ENCODE measurements at places on chromosomes 12 and 14. TPM values are rescaled to one million over a fixed set of nuclear protein-coding genes. Genes with fewer than 3 reads are reported as not detected.

- H3K4me3 ChIP-seq: no peak overlapping the region
- H3K27me3 ChIP-seq: no peaks in the 10 kb centered on the region
- H3K36me3 ChIP-seq: no peaks in the 10 kb centered on the region
These were observed 86.2 kb downstream of the IGF1 start for GRCh38 chr12:102394200-102394599.

Gene POLE2
- total RNA-seq: not detected

DNA sequence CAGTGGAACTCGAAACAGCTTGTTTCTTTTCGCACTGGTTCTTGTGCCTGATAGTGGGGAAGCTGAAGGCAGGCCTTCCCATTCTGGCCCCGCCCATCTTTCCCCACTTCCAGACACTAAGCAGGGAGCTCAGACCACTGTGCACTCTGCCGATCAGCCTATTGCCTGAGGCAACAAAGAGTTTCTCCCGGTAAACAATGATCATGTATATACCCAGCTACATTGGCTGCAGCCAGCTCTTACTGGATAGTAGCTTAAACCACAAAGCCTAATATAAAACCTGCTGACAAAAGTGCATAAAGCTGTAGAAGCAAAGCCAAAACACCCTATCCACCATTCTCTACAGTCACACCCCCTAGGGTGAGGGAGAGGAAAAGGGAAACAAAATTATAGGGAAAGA is 24.7 kb upstream of the GLIPR1 start:
- H3K4me1 ChIP-seq: no peaks in the 10 kb centered on the region
- no peaks in the 10 kb centered on the region for H3K36me3 ChIP-seq
- H3K27ac ChIP-seq: no peak overlapping the region
- H3K4me3 ChIP-seq: no peak overlapping the region

DNA sequence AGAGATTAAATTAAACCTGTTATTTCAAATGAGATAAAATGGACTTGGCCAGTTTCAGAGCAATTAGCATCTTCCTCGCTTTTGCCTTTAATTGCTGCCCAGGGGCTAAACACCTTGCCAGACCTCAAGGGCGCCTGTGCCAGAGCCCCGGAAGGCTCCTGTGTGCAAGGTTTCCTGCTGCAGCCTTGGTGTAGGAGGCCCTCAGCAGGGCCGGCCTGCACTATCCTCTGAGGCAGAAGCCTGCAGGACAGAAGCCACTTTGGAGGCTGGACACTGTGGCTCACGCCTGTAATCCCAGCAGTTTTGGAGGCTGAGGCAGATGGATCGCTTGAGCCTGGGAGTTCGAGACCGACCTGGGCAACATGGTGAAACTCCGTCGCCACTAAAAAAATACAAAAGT is 150.4 kb downstream of the CALM1 start:
- peaks cover 84% of the 10 kb centered on the region for H3K4me1 ChIP-seq
- no peak overlapping the region for H3K4me3 ChIP-seq
- no peaks in the 10 kb centered on the region for H3K27me3 ChIP-seq
- H3K27ac ChIP-seq: peak overlapping the region; percentile 85

DNA sequence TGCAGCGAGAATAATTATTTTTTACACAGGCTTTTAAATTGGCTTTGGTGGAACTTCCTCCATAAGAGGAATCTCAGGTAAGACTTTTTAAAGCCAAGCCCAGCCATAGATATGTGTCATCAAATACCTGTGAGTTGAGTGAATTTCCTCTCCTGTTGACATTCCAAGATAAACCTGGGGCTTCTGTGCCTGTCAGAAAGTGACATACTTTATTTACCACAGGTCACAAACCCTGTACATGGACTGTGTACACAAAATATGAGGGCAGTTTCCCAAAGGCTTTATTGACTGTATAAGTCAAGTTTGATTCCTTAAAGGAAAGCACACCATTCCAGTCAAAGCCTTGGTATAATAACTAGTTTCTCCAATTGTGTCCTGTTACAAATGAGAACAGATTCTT is 25.9 kb upstream of the SRSF5 start:
- no peak overlapping the region for H3K27ac ChIP-seq
- no peaks in the 10 kb centered on the region for H3K27me3 ChIP-seq
- H3K4me3 ChIP-seq: no peak overlapping the region
- H3K4me1 ChIP-seq: no peaks in the 10 kb centered on the region

Gene NRXN3
- total RNA-seq: 23.2 TPM

Gene KRT73
- total RNA-seq: not detected

DNA sequence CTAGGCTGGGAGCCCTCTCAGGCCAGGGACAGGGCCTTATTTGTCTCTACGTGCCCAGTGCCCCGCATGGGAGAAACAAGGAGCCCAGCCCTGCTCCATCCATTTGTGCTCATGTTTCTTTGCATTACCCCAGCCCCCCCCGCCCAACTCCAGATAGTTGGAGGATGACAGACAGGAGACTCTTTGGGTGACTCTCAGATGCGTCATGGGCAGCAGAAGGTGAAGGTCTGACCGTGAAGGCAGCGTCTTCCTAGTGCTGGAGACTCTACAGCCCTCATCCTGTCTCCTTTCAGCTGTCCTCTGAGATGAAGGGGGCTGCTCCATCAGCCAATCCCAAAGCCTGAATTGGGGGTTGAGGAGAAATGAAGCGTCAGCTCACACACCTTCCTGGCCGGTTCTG is 283 bp upstream of the PSMB11 start:
- no peak for DNase-seq

Gene RACGAP1
- total RNA-seq: 42.6 TPM

DNA sequence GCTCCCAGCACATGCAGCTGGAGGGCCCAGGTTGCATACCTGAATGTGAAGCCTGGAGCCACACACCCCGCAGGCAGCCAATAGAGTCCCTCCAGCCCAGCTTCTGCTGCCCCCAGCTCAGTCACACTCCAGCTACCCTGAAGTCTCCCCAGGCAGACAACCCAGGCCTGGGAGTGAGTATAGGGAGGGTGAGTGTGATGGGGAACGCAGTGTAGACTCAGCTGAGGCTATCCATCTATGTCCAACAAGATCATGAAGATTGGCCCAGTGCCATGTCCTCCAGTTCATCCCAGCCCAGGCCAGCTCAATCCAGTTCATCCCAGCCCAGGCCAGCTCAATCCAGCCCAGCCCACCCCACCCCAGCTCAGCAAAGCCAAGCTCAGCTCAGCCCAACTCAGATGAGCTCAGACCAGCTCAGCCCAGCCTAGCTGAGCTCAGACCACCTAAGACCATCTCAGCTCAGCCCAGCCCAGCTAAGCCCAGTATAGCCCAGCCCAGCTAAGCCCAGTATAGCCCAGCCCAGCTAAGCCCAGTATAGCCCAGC is 330.4 kb downstream of the TMEM121 start:
- H3K4me1 ChIP-seq: no peaks in the 10 kb centered on the region
- H3K27ac ChIP-seq: no peak overlapping the region
- no peaks in the 10 kb centered on the region for H3K27me3 ChIP-seq
- no peaks in the 10 kb centered on the region for H3K36me3 ChIP-seq
- no peak overlapping the region for H3K4me3 ChIP-seq

DNA sequence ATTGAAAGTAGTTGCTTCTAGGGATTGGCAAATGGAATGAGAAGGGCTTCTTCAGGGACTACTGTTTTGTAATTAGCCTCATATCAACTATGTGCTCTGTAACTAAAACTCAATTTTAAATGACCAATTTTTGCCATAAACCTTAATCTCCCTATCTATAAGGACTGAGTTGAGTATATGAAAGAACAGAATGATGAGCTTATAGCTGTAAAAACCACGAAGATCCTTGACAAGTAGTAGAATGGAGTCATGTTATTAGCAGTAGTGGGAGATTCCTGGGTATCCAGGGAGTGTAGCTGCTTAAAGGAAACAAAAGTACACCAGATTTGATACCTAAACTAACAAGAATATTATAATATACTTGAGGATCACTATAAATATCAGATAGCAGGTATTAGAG is 28.0 kb downstream of the LGALS3 start:
- DNase-seq: no peak
- no peaks in the 10 kb centered on the region for H3K36me3 ChIP-seq
- no peak overlapping the region for H3K27ac ChIP-seq
- H3K4me1 ChIP-seq: no peaks in the 10 kb centered on the region

GRCh38 chr14:99215277-99215676 is 56.7 kb downstream of the BCL11B start:
- no peak for DNase-seq
- H3K4me3 ChIP-seq: peak overlapping the region; percentile 19
- no peaks in the 10 kb centered on the region for H3K36me3 ChIP-seq
- peaks cover 12% of the 10 kb centered on the region for H3K4me1 ChIP-seq
- no peak overlapping the region for H3K27ac ChIP-seq
- no peaks in the 10 kb centered on the region for H3K27me3 ChIP-seq

DNA sequence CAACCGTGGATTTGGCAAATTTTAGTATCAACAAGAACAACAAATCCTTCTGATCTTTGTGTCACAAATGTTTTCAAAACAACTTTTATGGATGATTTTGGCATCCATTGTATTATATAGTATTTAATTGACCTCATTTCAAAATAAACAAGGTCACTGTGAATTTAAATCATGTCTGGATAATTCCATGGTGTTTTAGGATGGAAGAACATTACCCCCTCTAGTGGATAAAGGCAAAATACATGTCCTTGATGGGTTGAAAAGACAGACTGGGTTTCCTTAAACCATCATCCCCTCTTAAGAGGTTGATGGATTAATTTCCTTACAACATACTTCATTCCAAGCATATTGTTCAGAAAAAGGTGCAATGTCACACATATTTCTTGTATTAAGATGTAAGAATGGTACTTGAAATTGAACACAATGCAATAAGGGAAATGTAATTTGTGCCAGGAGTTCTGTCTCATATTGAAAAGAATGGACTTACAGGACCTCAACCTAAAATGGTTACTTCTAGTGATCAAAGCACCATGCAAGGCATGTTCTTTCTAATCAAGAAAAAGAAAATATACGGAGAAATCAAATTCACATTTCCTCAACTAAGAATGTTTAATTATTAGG is 352.0 kb downstream of the BCAT1 start:
- H3K4me3 ChIP-seq: no peak overlapping the region
- no peaks in the 10 kb centered on the region for H3K36me3 ChIP-seq
- no peak overlapping the region for H3K27ac ChIP-seq
- H3K4me1 ChIP-seq: no peaks in the 10 kb centered on the region
- DNase-seq: no peak

Gene LRTM2
- total RNA-seq: not detected

- no peak overlapping the region for H3K4me3 ChIP-seq
- H3K4me1 ChIP-seq: no peaks in the 10 kb centered on the region
- H3K36me3 ChIP-seq: no peaks in the 10 kb centered on the region
- no peak overlapping the region for H3K27ac ChIP-seq
These were observed 65.4 kb downstream of the ZFP36L1 start for GRCh38 chr14:68727315-68728047.

Gene NEUROD4
- total RNA-seq: not detected

Gene SPIC
- total RNA-seq: not detected

Gene NPFF
- not detected for total RNA-seq

DNA sequence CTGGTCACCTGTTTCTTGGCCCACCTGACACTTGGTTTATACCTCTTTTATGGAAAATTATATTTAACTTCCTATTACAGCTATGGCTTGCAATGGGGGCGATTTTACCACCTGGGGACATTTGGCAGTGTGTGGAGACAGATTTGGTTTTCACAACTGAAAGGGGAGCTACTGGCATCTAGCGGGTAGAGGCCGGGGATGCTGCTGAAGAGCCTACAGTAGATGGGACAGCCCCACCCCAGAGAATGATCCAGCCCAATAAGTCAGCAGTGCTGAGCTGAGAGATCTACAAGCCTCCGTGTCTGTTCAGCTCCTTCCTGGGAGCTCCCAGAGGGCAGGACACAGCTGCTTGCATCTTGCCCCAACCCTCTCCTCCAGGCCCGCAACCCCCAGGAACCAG is 302.8 kb downstream of the CACNA1C start:
- no peak overlapping the region for H3K4me3 ChIP-seq
- DNase-seq: no peak
- H3K36me3 ChIP-seq: no peaks in the 10 kb centered on the region

GRCh38 chr14:50835280-50835679 is 4.3 kb upstream of the NIN start:
- H3K4me3 ChIP-seq: no peak overlapping the region
- no peaks in the 10 kb centered on the region for H3K27me3 ChIP-seq
- no peaks in the 10 kb centered on the region for H3K36me3 ChIP-seq
- H3K27ac ChIP-seq: no peak overlapping the region

GRCh38 chr12:52350021-52350620 is 17.2 kb downstream of the KRT85 start:
- H3K4me3 ChIP-seq: no peak overlapping the region
- DNase-seq: no peak
- H3K27ac ChIP-seq: no peak overlapping the region
- no peaks in the 10 kb centered on the region for H3K27me3 ChIP-seq
- no peaks in the 10 kb centered on the region for H3K36me3 ChIP-seq

Gene HNF1A
- total RNA-seq: 0.14 TPM

Gene KRT77
- not detected for total RNA-seq

DNA sequence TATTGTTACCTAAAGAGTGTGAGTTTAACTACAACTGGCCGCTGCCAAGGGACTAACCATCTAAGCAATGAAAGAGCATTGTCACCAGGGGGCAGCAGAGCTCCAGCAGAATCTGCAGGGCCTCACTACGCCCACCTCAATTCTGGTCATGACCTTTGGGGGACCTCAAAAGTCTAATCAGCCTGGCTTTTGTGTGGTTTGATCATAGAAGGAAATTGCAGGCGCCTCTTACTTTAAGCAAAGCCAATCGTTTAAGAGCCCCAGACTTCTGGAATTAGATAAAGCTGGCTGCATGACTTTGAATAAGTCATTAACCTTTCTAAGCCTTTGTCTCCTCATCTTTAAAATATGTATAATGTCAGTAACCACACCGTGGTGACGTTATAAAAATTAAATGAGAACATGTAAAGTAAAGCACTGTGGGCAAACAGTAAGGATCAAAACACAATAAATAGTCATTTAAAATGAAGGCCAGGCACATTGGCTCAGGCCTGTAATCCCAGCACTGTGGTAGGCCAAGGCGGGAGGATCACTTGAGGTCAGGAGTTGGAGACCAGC is 58.6 kb downstream of the TBX3 start:
- H3K27me3 ChIP-seq: no peaks in the 10 kb centered on the region
- no peaks in the 10 kb centered on the region for H3K4me1 ChIP-seq
- no peak overlapping the region for H3K27ac ChIP-seq

GRCh38 chr12:90342081-90342480 is 612.9 kb downstream of the CCER1 start:
- no peak for DNase-seq
- H3K27ac ChIP-seq: no peak overlapping the region
- H3K36me3 ChIP-seq: no peaks in the 10 kb centered on the region
- no peaks in the 10 kb centered on the region for H3K27me3 ChIP-seq

- no peak overlapping the region for H3K27ac ChIP-seq
- no peak for DNase-seq
- no peaks in the 10 kb centered on the region for H3K4me1 ChIP-seq
- H3K36me3 ChIP-seq: no peaks in the 10 kb centered on the region
These were observed 33.6 kb downstream of the KCNA1 start for GRCh38 chr12:4943067-4943937.

Gene KCNK13
- total RNA-seq: not detected

DNA sequence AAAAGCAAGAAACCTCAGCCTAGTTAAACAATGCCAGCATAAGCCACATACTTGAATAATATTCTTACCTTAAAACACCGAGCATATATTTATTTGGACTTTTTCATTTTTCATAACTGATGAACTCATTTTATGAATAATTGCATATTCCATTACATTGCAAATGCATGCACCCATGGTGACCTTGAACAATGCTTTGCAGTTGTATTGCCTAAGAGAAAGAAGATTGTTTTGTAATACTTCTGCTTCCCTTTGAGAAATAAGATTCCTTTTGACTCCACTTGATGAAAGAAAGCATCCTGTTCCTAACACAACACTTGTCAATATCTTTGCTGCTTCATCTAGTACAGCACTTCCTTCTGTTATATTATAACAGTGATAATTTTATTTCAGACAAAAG is 1182.2 kb downstream of the FLRT2 start:
- no peak overlapping the region for H3K4me3 ChIP-seq
- H3K4me1 ChIP-seq: no peaks in the 10 kb centered on the region
- H3K36me3 ChIP-seq: no peaks in the 10 kb centered on the region
- no peak overlapping the region for H3K27ac ChIP-seq
- no peaks in the 10 kb centered on the region for H3K27me3 ChIP-seq
- no peak for DNase-seq
